HepG2 (cell line): ENCODE measurements at places on chromosomes 7 and 10. TPM values are rescaled to one million over a fixed set of nuclear protein-coding genes. Genes with fewer than 3 reads are reported as not detected.

PRRT4 gene
- not detected in 2 replicates for total RNA-seq

DNA sequence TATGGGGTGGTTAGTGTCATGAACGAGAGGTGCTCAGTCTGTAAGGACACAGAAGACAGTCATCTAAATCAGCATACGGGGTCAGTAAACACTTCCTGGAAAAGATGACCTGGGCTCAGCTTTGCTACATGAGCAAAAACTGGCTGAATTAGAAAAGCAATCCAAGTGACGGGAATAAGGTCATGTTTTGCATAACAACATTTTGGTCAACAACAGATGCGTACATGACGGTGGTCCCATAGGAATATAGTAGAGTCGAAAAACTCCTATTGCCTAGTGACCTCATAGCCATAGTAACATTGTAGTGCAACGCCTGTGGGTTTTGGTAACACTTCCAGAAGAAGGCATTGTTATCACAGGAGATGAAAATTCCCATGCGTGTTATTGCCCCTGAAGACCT, 92.9 kb downstream of the CTNNA3 start:
- H3K36me3 ChIP-seq: no peaks in the 10 kb centered on the region
- no peak overlapping the region for H3K27ac ChIP-seq
- H3K4me1 ChIP-seq: no peaks in the 10 kb centered on the region
- no peaks in the 10 kb centered on the region for H3K27me3 ChIP-seq
- no peak for DNase-seq

DNA sequence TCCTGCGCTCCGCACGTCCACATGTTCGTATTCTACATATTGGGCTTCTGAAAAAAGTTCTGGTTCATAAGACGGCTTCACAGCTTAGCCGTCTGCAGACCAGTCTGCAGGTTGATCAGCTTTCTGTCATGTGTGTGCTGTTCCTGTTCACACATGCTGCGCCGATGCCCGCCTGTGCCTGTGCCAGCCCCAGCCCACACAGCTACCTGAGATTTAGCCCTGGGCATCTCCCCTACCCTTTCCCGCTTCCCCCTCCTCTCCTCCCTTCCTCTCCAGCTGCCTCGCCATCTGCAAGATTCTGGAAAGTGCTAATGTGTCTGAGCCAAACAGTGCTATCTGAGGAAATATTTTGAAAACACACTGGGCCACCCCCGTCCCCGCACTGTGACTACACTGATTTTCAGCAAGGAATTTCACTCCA, 7.1 kb downstream of the CHST3 start:
- peaks cover 71% of the 10 kb centered on the region for H3K4me1 ChIP-seq
- no peak overlapping the region for H3K4me3 ChIP-seq
- H3K27me3 ChIP-seq: no peaks in the 10 kb centered on the region
- no peak overlapping the region for H3K27ac ChIP-seq

- peaks cover 5% of the 10 kb centered on the region; the same call in 1 of the 2 replicates for H3K27me3 ChIP-seq
- H3K36me3 ChIP-seq: no peaks in the 10 kb centered on the region
These were observed 3.5 kb downstream of the SH2D4B start for GRCh38 chr10:80540981-80541750.

WNT8B gene
- 0.07 TPM in 1 of 2 replicates, not detected in the other for total RNA-seq

DNA sequence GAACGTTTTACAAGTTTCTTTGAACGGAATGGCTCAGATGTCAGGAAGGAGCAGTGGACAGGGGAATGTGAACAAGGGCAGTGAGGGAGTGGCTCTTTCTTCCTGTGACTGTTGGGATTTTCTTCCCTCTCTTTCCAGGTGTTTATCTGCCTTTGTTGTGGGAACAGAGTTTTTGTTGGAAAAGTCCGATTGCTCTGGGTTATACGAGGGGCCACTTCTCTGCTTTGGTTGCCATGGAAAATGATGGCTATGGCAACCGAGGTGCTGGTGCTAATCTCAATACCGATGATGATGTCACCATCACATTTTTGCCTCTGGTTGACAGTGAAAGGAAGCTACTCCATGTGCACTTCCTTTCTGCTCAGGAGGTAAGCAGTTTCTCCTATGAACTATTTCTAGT, 41.4 kb downstream of the ZRANB1 start:
- no peak overlapping the region for H3K27ac ChIP-seq
- peaks cover 19% of the 10 kb centered on the region for H3K36me3 ChIP-seq
- peaks cover 18% of the 10 kb centered on the region for H3K4me1 ChIP-seq
- no peak overlapping the region for H3K4me3 ChIP-seq
- no peak for DNase-seq
- H3K27me3 ChIP-seq: no peaks in the 10 kb centered on the region
